Endothelial cell of umbilical vein (primary cell): ENCODE measurements at places on chromosomes 1 and 21. TPM values are rescaled to one million over a fixed set of nuclear protein-coding genes. Genes with fewer than 3 reads are reported as not detected.

OR2M3 gene
- not detected in 2 replicates for polyA plus RNA-seq

TDRD5 gene
- polyA plus RNA-seq: not detected in 2 replicates

SPATA45 gene
- polyA plus RNA-seq: not detected in 2 replicates

KCNC4 gene
- polyA plus RNA-seq: 6.7 and 7.3 TPM in 2 replicates

BRDT gene
- not detected in 2 replicates for polyA plus RNA-seq

OVAAL gene
- polyA plus RNA-seq: 0.04 TPM in 1 of 2 replicates, not detected in the other

KCNK2 gene
- 0.02 and 0.08 TPM in 2 replicates for polyA plus RNA-seq

TTC22 gene
- polyA plus RNA-seq: not detected in 2 replicates

BMP8B gene
- 0.03 TPM in 1 of 2 replicates, not detected in the other for polyA plus RNA-seq

NOS1AP gene
- polyA plus RNA-seq: 0.62 and 1.3 TPM in 2 replicates

AMY1A gene
- polyA plus RNA-seq: not detected in 2 replicates

DNA sequence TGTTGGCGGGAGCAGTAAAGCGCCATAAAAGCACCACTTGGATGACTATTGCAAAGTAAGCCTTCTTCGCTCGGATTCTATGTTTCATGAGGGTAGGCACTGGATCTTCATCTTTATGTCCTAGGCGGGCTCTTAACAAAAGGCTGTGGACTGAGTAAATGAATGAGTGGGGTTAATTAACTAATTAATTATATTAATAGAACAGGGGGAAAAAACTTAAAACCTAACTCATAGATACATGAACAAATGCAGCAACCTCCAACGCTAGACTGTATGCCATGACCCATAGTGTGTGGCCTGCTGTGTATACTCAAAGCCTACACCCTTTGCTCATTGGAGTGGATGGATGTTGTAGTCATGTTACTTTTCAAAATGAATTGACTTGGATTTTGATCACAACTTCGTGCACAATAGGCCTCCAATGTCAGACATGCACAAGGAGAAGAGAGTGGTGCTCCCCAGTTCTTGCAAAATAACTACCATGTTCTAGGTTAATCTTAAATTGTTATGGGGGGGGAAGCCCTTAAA lies 417 bp upstream of the GFI1 start:
- DNase-seq: no peak

DNA sequence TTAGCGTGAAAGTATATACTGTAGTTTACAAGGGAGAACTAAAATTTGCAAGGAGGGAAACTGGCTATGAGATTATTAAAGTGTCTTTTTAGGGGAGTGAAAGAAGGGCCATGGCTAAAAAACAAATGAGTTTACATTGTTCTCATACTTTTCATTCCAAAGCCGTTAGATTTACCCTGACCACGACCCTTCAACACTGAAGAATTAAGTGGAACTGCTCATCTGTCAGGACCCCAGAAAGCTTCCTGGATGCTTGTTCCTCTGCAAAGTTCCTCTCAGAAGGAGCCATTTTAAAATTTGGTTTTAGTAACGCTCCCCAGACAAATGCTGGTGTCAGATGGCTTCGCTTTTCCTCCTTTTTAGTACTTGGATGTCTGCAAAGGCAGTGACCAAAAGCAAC lies 82.7 kb upstream of the ZBTB18 start:
- no peak for DNase-seq

GRCh38 chr21:34143685-34144182 lies 70.4 kb downstream of the MRPS6 start:
- DNase-seq: no peak

- no peak for DNase-seq
Observed at GRCh38 chr1:66519992-66520391, 14.0 kb upstream of the SGIP1 start.

DNA sequence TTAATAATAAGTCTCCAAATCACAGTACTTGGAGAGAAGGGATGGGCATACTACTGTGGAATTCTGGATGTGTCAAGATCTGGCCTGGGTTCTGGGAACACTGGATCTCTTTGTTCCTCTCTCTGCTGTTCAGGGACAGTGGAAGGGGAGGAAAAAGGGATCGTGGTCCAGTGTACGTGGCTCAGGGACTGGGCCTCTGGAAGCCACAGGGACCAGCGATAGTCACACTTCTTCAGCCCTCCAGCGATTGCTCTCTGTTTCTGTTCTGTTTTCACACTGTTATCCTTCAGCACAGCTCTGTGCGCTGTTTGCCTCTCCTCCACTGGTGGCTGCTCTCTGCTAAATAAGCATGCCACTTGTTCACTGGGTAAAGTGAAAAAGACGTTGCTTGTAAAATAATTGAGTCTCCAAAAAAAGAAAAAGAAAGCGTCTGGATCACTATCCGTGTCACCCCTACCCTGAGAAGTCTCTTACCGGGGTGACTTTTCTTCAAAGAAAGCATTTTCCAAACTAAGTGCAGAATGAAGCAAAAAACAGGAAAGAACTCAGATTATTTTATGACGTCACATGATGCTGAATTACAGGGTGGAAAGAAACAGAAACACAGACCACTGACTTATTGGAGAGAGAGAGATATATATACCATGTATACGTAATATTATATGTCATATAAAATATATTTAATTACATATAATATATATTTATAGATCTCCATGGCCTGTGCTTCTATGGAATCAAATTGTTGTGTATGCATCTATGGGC lies 279.4 kb downstream of the RGS7 start:
- no peak for DNase-seq

DNA sequence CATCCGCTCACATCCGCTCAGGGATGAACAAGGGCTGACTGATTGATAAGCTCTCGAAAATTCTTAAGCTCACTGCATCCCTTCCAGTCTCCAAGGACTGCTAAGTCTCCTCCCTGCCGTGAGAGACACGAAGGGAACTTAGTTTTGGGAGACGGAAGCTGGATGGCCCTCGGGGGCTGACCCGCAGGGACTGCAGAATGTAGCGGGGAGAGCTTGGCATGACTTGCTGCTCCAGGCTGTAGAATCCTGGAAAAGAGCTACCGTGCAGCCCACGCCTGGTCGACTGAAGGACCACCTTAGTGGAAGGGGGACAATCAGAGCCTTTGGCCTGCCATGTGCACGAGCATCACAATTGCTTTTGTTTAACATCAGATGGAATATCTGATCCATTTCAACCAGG lies 5.3 kb downstream of the ANKRD65 start:
- DNase-seq: no peak

GRCh38 chr1:58718435-58718834 lies 18.6 kb upstream of the MYSM1 start:
- DNase-seq: peak; percentile 68

DNA sequence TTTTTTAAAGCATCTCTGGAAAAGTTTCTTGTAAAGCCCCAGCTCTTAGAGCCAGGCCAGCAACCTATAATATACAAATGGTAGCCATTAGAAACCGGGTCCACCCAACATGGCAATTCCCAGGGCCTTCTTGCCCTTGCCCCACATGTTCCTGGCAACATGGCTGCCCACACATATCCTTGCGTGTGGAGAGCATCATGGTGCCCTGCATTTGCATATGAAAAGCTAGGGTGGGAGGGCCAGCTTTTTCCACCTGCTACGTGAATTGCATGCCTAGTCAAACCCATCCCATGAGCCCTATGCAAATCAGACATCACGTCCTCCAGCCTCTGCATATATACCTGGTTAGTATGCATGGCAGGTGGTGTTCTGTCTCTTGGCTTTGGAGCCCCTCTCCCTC lies 88.2 kb downstream of the RABGAP1L start:
- no peak for DNase-seq

- no peak for DNase-seq
Observed at GRCh38 chr1:160858097-160858496, 4.6 kb downstream of the CD244 start.

GRCh38 chr1:202270871-202271326 lies 70.8 kb downstream of the UBE2T start:
- DNase-seq: no peak

DNA sequence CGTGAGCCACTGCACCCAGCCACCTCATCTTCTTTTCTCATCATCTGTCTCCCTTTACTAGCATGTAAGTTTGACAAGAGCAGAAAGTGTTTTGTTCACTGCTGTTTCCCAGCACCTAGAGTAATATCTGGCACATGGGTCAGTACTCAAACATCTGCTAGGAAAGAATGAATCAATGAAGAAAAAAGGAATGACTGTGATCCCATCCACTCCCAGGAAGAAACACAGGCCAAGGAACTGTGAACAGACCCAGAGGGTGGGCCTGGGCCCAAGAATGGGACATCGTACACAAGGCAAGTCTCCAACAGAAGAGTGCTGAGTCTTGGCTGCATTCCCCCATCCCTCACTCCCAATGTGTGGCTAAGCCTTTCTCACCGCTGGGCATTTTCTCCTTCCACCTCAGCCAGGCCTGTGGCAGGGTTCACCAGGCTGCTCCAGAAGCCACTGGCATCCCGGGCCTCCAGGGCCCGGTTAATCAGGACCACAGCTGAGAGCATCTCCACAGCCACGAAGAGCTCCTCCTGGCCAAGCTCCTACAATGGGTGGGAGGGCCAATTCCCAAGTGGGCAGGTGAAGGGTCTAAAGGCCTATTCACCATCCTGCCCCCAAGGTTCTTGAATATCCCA lies 18.4 kb downstream of the IQGAP3 start:
- no peak for DNase-seq

- no peak for DNase-seq
Observed at GRCh38 chr1:234611847-234612351, 1.9 kb upstream of the IRF2BP2 start.

DNA sequence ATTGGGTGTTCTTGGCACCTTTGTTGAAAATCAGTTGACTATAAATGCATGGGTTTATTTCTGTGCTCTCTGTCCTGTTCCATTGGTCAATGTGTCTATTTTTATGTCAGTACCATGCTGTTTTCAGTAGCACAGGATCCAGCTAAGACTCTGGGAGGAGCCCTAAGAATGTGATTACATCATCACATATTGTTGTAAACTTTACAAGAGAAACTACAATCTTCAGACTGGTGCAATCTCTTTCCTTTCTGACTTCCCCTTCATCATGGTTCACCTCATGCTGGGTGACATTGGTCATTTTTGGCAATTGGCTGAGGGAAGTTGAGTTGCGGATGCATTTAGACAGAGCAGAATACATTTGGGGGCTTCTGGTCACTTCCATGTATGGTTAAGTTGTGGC lies 88.4 kb downstream of the C21orf91 start:
- DNase-seq: peak; percentile 7

- DNase-seq: peak; percentile 96
Observed at GRCh38 chr1:21261551-21262292, 28.5 kb downstream of the ECE1 start.
